ENCODE measurements at places on chromosomes 16 and 17. TPM values are rescaled to one million over a fixed set of nuclear protein-coding genes. Genes with fewer than 3 reads are reported as not detected.

The SNX20 gene
- not detected for total RNA-seq

The NXN gene
- 90.4 TPM for total RNA-seq

The CFAP52 gene
- total RNA-seq: not detected

- DNase-seq: no peak
- H3K36me3 ChIP-seq: peaks cover 18% of the 10 kb centered on the region
- H3K27me3 ChIP-seq: no peaks in the 10 kb centered on the region
- H3K4me1 ChIP-seq: no peaks in the 10 kb centered on the region
- no peak overlapping the region for H3K4me3 ChIP-seq
These were observed 33.4 kb downstream of the BRD7 start for GRCh38 chr16:50335196-50335958.

DNA sequence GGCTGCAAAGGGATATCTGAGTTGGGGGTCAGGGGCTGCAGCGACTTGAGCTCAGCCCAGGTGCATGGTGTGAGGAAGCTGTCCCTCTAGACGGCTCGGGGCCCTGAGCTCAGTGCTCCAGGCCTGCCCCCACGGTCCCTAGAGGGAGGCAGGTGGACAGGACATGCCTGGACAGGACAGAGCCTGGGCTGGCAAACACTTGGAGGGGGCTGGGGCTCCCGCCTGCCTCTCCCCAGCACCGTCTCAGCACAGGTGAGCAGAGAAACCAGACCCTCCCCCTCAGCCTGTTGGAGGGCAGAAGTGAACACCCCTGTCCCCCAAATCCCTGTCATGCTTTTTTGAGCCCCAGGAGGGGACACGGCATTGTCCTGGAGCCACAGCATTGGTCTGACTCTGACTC, 11.4 kb upstream of the SLC38A10 start:
- no peak overlapping the region for H3K27ac ChIP-seq
- H3K36me3 ChIP-seq: no peaks in the 10 kb centered on the region
- H3K4me1 ChIP-seq: peaks cover 13% of the 10 kb centered on the region
- no peaks in the 10 kb centered on the region for H3K27me3 ChIP-seq

- no peaks in the 10 kb centered on the region for H3K4me1 ChIP-seq
- no peak for DNase-seq
- no peak overlapping the region for H3K27ac ChIP-seq
- H3K36me3 ChIP-seq: peaks cover 3% of the 10 kb centered on the region
These were observed 46.3 kb downstream of the CYB5D2 start for GRCh38 chr17:4189280-4189679.

Measured in GM23338 (cell line).